HT1080 (cell line): ENCODE measurements at places on chromosomes 6 and 20.

DNA sequence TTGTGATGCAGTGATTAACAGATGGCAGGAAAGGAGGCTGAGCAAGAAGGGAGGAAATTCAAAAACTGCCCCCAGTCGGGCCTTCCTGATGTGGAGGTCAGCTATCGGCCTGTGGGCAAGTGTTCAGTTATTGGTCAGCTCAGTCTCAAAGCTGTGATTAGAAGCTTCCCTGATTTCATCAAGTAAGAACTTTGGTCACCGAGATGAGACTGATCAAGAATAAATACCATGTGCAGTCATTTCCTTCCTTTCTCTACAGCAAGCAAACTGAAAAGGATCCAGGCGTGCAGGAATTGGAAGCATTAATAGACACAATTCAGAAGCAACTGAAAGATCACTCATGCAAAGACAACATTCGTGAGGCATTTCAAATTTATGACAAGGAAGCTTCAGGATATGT lies 69.7 kb downstream of the EFHC1 start:
- DNase-seq = no peak

- peak; percentile 44 for DNase-seq
Measured at GRCh38 chr6:45896783-45897441, 118.7 kb downstream of the CLIC5 start.

GRCh38 chr6:81241126-81242041 lies 511.1 kb downstream of the TENT5A start:
- DNase-seq = peak; percentile 24

DNA sequence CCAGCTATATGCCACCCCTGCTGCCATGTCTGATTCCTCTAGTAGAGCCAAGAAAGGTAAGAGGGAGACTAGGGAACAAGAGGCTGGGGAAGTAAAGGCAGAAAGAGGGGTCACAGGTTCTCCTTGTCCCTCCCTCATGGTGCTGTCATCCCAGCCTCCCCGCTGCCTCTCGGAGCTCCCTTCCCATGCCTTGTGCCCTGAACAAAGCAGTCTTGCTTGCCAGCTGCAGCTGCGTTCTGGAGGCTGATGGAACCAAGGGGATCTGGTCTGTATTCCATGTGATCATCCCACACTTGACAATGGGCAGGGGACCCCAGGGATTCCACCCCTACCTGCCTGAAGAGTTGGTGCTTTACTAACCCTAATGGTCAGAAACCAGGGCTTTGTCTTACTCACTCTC lies 61.4 kb downstream of the DAAM2 start:
- DNase-seq = no peak

- DNase-seq = no peak
Measured at GRCh38 chr6:167341038-167341583, 16.2 kb downstream of the TTLL2 start.

DNA sequence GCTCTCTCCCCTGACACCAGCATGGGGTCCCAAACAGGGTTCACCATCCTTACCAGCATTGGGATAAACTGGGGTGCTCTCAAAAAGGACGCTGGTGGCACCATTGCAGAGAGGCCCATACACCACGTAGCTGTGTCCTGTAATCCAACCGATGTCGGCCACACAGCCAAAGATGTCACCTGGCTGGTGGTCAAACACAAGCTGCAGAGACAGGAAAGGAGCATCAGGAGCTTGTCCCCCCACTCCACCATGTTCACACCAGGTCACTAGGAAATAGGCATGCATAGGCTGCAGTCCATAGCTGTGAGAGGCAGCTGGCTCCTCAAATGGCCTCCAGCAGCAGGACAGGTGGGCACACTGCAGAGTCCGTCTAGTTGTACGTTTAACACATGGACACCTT lies 28.8 kb upstream of the APMAP start:
- no peak for DNase-seq

DNA sequence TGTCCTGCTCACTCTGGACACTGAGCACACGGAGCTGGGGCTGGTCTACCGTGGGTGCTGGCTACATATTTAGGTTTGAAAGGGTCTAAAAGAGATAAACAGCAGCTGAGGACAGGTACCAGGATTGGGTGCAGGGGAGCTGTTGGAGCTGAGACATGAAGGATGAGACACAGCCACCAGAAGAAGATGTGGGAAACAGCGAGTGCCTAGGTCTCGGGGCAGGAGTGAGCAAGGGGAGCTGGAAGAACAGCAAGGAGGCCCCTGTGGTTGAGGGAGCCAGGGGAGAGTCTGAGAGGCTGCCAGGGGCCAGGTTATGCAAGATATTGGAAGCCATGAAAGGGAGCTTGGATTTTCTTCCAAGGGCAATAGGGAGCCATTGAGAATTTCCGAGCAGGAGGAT lies 434.0 kb upstream of the SULF2 start:
- no peak for DNase-seq

- DNase-seq = no peak
Measured at GRCh38 chr6:120966321-120966720, 368.0 kb downstream of the TBC1D32 start.

DNA sequence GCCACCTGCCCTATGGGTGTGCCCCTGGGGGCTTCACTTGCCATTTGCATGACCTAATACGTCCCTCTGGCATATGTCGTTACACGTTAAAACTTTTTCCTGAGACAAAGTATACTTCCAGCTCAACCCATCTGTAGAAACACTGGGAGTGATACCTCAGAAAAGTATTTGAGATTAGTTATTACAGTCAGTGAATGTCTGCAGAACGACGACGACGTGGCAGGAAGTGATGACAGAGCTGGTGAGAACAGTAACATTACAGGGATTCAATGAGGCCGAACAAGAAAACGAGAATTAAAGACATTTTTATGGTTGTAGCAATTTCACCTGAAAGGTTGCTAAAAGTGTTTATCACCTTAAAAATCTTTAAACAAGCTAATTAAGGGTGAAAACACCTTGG lies 40.2 kb downstream of the SASH1 start:
- no peak for DNase-seq

- no peak for DNase-seq
Measured at GRCh38 chr20:44784688-44785087, 25.7 kb downstream of the RIMS4 start.

DNA sequence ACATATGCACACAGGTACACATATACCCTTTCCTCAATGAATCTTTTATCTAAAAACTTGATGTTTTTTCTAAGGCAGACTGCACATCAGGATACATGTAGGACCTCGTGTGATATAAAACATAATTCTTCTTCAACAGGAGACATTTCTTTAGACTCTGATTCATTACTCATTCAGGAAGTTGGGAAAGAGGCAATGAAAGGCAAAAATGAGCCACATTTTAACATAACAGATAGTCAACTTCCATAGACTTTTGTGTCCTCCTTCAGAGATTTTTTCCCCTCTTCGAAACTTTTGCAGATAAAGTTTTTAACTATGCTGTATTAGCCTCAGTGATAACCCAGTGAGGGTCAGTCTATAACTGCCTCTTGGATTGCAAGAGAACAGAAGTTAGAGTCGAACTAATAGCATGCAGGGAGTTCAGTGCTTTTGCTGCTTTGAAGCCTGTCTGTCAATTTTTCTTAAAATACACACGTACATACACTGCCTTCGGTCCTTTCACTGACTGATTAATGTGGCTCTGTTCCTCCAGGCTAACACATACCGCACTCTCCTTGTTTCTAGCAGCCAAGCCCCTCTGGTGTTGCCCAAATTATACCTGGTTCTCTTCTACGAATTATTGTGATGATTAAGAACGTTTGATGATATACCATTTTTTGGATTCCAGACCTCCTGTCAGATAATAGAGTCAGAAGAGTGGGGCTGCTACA lies 562.5 kb upstream of the MAP3K7 start:
- peak; percentile 34 for DNase-seq

DNA sequence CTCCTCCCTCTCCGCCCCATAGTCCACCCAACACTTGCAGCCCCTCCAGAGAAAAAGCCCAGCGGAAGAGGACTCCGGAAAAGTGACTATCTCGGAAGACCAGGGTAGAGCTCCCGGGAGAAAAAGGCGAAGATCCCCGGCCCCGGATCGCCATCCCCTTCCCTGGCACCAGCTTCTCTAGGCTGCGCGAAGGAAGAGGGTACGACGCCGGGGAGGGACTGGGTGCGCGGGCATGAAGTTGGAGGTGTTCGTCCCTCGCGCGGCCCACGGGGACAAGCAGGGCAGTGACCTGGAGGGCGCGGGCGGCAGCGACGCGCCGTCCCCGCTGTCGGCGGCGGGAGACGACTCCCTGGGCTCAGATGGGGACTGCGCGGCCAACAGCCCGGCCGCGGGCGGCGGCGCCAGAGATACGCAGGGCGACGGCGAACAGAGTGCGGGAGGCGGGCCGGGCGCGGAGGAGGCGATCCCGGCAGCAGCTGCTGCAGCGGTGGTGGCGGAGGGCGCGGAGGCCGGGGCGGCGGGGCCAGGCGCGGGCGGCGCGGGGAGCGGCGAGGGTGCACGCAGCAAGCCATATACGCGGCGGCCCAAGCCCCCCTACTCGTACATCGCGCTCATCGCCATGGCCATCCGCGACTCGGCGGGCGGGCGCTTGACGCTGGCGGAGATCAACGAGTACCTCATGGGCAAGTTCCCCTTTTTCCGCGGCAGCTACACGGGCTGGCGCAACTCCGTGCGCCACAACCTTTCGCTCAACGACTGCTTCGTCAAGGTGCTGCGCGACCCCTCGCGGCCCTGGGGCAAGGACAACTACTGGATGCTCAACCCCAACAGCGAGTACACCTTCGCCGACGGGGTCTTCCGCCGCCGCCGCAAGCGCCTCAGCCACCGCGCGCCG lies 822 bp downstream of the FOXQ1 start:
- DNase-seq = no peak

- no peak for DNase-seq
Measured at GRCh38 chr20:10868299-10868698, 194.5 kb upstream of the JAG1 start.

DNA sequence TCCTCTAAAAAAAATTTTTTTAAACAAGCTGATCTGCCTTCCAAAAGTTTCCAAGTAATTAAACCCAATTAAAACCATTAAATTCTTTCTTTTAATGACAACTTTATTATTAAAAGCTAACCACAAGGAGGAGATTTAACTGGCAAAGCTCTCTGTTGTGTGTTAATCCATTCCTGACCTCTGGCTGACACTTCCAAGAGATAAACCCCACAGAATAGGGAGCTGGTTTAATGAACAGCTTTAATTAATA lies 230.8 kb downstream of the EYA2 start:
- DNase-seq = no peak

GRCh38 chr20:57957411-57958049 lies 247.7 kb upstream of the PMEPA1 start:
- no peak for DNase-seq

DNA sequence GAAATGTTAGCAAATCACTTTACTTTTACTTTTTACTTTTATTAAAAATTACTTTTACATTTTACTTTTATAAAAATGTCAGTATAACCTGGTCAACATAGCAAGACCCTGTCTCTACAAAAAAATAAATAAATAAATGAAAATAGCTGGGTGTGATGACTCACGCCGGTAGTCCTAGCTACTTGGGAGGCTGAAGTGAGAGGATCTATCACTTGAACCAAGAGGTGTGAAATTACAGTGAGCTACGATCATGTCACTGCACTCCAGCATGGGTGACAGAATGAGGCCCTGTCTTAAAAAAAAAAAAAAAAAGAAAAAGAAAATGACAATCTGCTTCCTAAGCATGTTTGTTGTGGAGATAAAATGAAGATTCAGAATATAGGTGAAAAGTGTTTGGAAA lies 31.0 kb upstream of the FBXO30 start:
- DNase-seq = no peak

DNA sequence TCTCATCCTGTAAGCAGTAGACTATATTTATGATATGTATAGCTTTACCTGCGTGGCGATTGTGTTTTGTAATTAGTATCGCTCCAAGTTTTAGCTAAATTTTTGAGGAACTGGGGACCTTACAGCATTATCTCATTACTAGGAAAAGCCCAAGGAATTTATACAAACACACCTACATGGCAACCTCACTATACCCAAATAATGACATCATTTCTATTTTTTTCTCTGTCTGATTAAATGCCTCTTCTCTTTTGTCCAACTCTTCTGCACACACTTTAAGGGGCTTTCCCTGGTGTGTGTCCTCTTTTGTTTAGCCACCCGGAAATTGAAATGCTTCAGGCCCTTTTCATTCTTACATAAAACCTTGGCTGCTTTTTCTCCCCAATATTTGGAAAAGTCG lies 82.9 kb upstream of the EXOC2 start:
- DNase-seq = no peak

DNA sequence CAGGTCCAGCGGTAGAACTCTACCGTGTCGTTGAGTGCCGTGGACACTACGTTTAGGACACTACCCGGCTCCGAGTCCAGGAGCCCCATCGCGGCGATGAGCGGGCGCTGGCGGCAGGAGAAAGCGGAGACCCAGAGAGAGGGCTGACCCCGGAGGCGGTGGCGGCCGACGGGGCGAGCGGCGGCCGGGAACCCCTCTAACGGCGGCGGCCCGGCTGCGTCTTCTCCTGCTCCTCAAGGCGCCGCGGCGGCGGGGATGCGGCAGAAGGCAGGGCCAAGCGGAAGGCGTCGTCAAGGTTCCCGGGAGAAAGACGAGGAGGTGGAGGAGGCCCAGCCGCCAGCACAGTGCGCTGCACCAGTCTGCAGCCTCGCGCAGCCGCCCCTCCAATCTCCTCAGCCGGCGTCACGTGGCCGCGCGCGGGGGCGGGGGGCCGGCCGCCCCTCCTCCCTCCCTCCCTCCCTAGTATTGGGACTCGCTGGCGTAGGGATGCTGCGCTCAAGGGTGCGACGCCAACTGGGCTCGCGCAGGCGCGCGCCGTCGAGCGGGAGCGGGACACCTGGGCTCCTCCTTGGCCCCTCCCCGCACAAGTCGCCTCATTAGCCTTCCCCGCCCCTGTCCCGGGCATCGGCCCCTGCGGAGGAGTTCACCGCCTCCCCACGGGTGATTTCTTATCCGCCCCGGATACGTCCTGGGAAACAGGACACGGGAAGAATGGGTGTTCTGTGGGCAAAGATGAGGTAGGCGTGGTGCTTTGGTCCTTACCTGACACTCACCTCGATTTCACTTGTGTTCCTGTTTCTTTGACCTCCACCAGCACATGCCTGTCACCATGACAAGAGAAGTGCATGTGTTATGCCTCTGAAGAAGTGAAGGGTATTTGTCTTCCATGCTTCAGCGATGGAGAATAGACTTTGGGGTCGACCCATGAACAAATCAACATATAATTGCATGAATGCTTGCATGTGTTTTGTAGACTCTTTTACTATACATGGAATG lies at the start of gene ELOVL4:
TSS of gene ELOVL4 (minus strand) at position 363 of the 996 bp plus-strand sequence. CDS start at position 89, 274 bp downstream.
- DNase-seq = peak; percentile 18

- no peak for DNase-seq
Measured at GRCh38 chr20:43914311-43915210, at the start of gene TOX2. Gene TOX2, plus strand, starts transcription at chr20:43914852. Its CDS starts 40 bp downstream, at chr20:43914892.

DNA sequence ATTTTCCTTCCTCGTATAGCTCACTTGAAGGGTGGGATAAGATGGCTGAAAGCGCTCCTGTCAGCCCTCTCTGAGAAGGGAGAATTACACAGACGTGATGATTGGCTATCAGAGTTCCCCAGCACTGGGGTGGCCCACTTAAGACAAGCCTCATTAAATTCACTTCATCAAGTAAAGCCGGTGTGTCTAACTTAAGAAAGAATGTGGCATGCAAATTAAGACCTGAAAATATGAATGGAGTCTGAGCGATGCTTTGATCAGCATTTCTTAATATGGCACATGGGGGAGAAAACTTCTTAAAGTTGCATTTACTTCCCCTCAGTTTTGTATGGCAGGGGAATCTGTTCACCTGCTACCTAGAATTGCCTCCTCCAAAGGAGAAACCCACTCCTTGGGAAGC lies 369.3 kb downstream of the FARS2 start:
- no peak for DNase-seq
